ENCODE measurements at places on chromosomes 6 and 20. TPM values are rescaled to one million over a fixed set of nuclear protein-coding genes. Genes with fewer than 3 reads are reported as not detected.

DNA sequence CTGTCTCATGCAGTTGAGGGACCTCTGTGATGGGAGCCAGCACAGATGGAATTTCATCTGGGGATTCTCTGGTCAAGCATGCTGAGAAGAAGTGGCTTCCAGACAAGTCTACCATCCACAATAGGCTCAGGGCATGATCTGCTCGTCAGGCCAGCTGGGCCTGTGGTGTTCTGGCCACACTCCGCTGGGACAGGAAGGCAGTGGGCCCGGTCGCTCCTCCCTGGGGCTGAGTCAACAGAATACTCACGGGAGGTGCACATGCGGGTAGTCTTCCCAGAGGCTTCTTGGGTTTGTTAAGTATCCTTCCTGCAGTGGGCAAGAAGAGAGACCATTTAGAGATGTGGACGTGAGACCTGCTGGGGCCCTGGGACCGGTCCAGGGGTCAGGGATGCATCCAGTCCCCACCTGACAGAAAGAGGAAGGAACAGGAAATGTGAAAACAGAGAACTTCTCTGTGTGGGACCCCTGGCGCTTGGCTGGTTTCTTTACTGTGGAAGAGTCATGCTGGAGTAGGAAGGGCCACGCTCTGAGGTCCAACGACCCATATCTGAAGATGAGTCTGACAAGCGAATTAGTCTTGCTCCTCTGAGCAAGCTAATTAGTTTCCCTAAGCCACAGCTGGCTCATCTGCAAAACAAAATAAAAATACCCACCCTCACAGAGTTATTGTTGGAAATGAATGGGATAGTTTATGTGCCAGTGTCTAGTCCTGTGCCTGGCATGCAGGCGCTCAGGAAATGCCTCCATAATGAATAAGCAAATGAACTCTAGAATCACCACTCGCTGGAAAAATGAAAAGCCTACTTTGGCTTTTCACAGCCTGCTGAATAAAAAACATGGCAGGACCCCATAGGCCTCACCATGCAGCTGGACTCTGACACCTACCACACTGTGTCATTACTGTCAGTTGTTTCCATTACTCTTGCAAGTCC is 67.3 kb downstream of the TRAM2 start:
- no peak overlapping the region for H3K27ac ChIP-seq
- no peak for DNase-seq
- peaks cover 39% of the 10 kb centered on the region for H3K36me3 ChIP-seq
- no peak overlapping the region for H3K4me3 ChIP-seq
- H3K4me1 ChIP-seq: no peaks in the 10 kb centered on the region

GRCh38 chr6:138560130-138560860 is 61.0 kb upstream of the NHSL1 start:
- H3K27me3 ChIP-seq: no peaks in the 10 kb centered on the region
- H3K36me3 ChIP-seq: no peaks in the 10 kb centered on the region
- H3K27ac ChIP-seq: no peak overlapping the region
- DNase-seq: no peak

DNA sequence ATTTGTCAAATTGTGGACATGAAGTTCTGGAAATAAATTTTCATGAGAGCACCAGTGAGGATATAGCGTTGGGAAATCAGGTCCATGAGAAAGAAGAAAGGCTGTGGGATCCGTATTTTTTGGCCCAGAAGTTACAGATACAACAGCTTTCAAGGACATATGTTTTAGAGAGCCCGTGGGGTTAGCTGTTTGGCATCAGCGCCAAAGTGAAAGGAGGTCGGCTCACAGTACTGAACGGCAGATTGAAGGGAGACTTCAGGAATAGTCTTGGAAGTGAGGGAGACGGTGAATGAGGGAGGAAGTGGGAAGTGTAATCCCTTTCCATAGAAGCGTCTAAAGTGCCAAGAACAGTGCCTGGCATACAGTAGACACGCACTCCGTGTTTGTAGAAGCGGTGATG is 31.8 kb downstream of the ZDHHC14 start:
- H3K4me1 ChIP-seq: no peaks in the 10 kb centered on the region
- H3K27me3 ChIP-seq: no peaks in the 10 kb centered on the region
- H3K4me3 ChIP-seq: no peak overlapping the region
- DNase-seq: no peak
- H3K36me3 ChIP-seq: no peaks in the 10 kb centered on the region

DNA sequence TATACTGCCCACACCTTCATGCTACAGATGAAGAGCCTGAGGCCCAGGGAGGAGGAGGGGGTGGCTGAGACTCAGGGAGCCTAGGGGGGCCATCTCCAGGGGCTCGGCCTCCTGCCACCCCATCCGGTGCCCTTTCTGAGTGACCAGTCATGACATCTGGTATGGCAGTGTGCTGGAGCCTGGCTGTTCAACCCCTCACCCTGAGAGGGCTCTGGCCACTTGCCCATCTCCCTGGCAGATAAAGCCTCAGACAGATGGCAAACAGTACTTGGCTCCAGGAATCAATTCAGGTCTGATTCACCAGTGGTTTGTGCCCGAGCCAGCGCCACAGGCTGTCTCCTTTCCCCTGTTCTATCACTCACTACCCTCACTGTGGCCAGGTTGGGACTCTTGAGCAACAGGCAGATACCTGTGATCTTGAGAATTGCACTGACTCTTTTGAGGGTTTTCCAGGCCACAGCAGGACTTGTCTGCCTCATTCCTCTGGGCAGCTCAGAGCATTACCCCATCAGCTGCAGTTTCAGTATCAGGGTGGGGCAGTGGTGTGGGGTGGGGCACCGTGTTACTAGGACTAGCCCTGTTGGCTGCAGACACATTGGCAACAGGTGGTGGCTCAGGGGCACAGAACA is 22.8 kb downstream of the SRSF3 start:
- H3K4me3 ChIP-seq: no peak overlapping the region
- H3K4me1 ChIP-seq: peaks cover 5% of the 10 kb centered on the region
- peaks cover 17% of the 10 kb centered on the region for H3K36me3 ChIP-seq
- no peaks in the 10 kb centered on the region for H3K27me3 ChIP-seq
- no peak for DNase-seq
- no peak overlapping the region for H3K27ac ChIP-seq

DNA sequence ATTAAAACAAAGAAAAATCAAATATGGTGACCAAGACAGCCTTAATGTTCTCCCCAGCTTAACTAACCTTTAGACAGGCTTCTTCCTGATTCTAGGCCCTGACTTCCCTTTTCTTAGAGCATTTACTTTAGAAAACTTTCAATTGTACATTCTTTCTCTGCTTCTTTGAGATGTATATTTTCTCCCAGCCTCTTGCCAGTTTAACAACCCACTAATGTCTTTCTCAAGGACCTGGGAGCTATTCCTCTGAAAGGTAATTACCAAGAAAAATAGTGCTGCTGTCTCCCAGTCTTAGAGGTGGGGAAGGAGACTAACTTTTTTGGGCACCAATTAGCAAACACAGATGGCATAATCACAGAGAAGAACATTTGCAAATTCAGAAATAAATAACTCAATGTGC is 62.8 kb upstream of the KCNQ5 start:
- DNase-seq: no peak
- no peak overlapping the region for H3K4me3 ChIP-seq

DNA sequence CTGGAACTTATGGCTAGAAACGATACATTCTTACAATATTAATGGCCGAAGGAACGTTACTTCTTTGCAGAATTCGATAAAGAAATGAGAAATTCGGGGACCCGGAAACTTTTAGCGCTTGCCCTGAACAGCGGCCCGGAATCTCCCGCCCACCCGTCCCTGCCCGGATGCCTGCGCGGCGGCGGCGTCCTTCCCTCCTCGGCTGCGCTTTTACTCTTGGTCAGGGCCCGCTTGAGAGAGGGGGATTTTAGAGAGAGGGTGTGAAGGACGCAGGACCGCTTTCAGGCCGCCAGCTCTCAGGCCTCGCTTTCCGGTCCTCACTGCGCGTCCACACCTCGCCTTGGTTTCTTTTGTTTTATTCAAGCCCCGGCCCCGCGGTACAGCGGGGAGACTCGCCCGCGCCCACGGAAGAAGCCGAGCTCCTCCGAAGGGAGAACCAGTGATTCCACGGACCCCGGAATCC is 243.7 kb downstream of the ARID1B start:
- no peaks in the 10 kb centered on the region for H3K36me3 ChIP-seq
- peak overlapping the region; percentile 96 for H3K4me3 ChIP-seq
- no peak for DNase-seq
- peaks cover 14% of the 10 kb centered on the region for H3K4me1 ChIP-seq

DNA sequence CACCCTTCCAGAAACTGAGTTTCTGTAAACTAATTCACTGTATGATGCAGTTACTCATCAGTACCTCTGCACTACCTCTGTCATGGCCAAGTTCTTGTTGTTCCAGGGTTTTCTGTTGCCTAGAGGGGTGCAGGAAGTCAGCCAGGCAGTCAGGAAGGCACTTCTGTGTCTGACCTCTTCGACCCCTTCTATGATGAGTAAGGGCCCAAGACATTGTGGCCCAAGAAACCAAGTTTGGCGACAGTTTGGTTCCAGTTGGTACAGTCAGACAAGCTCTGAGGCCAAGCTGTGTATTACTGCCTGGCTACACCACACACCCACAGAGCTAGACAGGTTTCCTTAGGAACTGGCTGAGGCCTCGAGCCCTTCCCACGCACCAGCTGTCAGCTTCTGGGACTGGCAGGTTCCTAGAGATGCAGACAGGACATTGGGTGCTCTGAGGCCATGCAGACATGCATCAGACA is 41.2 kb downstream of the TRAF3IP2 start:
- no peak for DNase-seq
- H3K4me1 ChIP-seq: peaks cover 24% of the 10 kb centered on the region
- H3K27ac ChIP-seq: no peak overlapping the region
- H3K27me3 ChIP-seq: no peaks in the 10 kb centered on the region
- H3K4me3 ChIP-seq: no peak overlapping the region

DNA sequence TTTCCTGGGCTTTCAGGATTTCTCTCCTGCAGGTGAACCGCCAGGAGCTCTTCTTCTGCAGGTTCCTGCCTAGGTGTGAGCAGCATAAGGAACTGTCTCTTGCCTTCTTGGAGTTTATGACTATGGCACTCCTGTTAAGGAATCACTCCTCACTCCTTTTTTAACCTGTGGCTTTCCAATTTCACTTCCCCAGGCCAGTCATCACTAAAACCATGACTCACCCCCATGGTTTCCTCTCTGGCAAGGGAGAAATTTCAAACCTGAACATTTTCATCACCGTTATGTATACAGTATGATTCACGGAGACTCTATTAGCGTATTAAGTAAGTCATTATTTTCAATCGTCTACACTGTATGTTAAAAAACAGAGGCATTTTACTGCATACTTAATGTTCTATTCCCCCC is 78.2 kb upstream of the ARID1B start:
- H3K4me1 ChIP-seq: no peaks in the 10 kb centered on the region
- H3K27me3 ChIP-seq: no peaks in the 10 kb centered on the region
- no peak overlapping the region for H3K27ac ChIP-seq
- no peak for DNase-seq
- H3K4me3 ChIP-seq: no peak overlapping the region
- no peaks in the 10 kb centered on the region for H3K36me3 ChIP-seq

DNA sequence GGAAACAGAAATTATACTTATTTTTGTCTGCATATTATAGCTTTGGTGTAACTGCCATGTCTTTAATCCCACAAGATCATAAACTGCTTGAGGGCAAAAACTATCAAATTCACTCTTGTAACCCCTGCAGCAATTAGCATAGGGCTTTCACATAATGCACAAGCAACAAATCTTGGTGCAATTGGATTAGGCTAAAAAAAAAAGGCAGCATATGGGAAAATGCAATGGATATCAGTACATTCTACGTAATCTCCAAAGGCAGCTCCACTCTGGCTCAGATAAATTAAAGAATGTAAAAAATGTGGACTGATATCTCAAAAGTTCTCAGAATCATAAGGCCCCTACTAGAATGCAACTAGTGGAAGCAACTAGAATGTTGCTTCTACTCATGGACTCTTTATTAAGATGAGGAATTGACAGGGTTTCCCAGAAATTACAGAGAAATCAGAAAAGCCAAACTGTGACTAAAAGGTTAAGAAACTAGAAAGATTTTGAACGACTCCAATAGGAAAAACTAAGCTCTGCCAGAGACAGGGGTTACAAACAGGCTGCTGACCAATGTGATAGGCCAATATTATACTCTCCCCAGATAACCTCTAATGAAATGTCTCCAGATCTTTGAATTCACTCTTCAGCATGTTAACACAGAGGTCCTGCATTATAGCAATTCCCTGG is 55.0 kb downstream of the FILIP1 start:
- DNase-seq: no peak
- no peaks in the 10 kb centered on the region for H3K36me3 ChIP-seq
- no peak overlapping the region for H3K4me3 ChIP-seq
- no peak overlapping the region for H3K27ac ChIP-seq
- H3K27me3 ChIP-seq: no peaks in the 10 kb centered on the region

GRCh38 chr6:35486005-35486925 is 10.6 kb downstream of the TEAD3 start:
- peaks cover 3% of the 10 kb centered on the region for H3K4me1 ChIP-seq
- DNase-seq: no peak
- no peak overlapping the region for H3K27ac ChIP-seq
- no peak overlapping the region for H3K4me3 ChIP-seq

DNA sequence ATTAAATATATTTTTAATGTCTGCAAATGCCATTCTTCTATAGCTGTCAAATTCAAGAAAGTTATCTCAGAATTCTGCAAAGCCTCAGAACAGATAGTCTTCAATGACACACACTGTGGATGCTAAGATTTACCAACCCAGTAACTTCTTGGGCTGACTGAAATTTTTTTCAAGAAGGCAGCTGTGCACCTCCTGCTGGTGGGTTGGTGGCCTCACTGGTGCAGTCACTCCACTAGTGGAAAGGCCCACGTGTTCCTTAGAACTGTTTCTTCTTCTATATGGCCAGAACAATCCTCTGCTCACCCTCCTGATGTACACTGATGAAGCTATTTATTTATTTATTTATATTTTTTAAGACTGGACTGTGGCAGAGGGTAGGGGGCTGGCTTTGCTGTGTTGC is 28.1 kb upstream of the MTCL3 start:
- H3K4me3 ChIP-seq: no peak overlapping the region
- H3K27me3 ChIP-seq: peaks cover 8% of the 10 kb centered on the region
- no peak overlapping the region for H3K27ac ChIP-seq

DNA sequence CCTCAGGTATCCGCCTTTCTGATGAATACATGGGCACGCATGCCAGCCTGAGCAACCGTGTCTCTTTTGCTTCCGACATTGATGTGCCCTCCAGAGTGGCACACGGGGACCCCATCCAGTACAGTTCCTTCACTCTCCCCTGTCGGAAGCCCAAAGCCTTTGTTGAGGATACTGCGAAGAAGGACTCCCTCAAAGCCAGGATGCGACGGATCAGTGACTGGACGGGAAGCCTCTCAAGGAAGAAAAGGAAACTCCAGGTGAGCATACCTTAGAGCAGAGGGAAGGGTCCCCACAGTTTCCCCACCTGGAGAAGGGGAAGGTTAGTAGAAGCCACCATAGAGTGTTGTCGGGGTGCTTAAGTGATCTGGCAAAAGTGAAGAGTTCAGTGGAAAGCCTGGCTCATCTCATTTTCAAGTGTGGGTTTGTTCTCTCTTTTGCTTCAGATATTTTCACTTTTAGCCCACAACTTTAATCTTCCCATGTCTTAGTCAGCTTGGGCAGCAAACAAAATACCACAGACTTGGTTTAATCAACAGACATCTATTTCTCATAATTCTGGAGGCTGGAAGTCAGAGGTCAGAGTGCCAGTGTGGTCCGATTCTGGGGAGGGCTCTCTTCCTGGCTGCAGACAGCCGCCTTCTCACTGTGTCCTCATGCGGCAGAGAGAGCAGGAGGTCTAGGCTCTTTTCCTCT is 133.5 kb upstream of the CLDN20 start:
- peaks cover 9% of the 10 kb centered on the region for H3K4me1 ChIP-seq
- no peak for DNase-seq
- no peak overlapping the region for H3K27ac ChIP-seq
- H3K4me3 ChIP-seq: no peak overlapping the region

TMEM14C gene
- total RNA-seq: 14.4 TPM

POLR1H gene
- 36.5 TPM for total RNA-seq

STMND1 gene
- not detected for total RNA-seq

Measured in CD4-positive, alpha-beta T cell (primary cell).